CD4-positive, alpha-beta T cell treated with Interferon alpha-2 for 1 hour (primary cell): ENCODE measurements at places on chromosomes 16 and 17.

- DNase-seq = no peak
Observed at GRCh38 chr16:79845734-79846135, 245.2 kb upstream of the MAF start.

- DNase-seq = no peak
Observed at GRCh38 chr16:269061-269796, 6.5 kb downstream of the RGS11 start.

- no peak for DNase-seq
Observed at GRCh38 chr17:44707755-44708400, 587 bp upstream of the DBF4B start.

DNA sequence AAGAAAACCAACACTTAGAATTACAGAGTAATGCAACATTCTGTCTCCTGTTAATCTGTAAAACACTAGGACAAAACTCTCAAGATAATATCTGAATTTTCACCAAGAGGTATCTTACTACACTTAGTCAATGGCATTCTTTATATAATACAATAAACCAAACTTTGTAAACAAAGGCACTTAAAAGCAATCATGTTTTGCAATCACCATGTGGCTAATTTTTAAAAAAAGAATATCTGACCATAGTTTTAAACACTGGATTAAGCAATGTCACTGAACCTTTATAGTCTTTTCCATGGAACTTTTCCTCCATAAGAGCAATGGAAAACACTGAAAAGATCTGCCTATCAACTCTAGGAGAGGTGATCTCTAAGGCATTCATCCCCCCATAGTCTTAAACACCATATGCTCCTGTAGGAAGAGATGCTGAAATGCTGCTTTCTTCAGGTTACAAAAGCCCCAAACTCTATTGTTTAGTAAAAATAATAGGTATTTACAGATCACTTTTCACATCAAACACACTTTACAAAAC lies 144.2 kb upstream of the CORO6 start:
- DNase-seq = no peak

DNA sequence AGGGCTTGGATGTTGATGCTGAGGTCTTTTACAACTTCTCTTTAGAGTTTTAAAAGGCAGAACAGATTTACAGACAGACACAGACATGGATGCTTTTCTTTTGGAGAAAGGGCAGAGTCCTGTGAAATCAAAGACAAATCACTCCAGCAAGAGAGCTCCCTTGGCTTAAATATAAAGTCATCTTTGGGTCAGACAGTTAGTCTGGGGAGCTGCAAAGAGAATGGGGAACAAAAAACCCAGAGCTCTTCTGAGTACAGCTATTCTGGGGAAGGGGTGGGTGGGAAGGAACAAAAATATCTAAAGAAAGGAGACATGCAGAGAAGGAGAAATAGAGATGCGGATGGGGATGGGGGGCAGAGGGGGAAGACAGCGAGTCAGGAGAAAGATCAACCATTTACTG lies 266.6 kb downstream of the XYLT1 start:
- DNase-seq = no peak

DNA sequence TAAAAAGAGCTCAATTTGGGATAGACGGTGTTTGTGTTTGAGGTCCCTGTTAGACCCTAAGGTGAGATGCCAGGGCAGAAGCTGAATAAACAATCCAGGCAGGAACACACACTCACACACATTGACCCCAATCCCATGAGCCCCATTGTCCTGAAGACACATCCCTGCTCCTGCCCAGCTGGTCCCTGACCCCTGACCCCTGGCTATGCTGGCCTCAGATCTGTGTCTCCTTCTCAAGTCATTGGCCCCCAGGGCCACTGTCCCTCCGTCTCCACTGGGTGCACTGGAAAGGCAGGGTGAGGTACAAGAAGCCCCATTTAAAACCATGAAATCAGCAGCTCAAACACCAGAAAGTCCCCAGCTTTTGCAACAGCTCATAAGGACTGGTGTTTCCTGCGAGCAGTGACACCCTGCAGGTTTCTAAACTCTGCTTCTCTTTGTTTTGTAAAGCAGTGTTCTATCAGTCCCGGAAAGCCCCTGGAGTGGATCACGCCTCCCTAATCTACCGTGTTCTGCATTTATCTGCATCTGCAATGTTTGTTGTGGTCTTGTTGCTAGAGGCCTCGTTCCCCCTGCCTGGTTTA lies 18.0 kb upstream of the ASGR2 start:
- DNase-seq = peak; percentile 86

- no peak for DNase-seq
Observed at GRCh38 chr17:77408284-77408683, 267.5 kb downstream of the SEC14L1 start.

GRCh38 chr16:23952128-23952970 lies 116.6 kb downstream of the PRKCB start:
- no peak for DNase-seq

DNA sequence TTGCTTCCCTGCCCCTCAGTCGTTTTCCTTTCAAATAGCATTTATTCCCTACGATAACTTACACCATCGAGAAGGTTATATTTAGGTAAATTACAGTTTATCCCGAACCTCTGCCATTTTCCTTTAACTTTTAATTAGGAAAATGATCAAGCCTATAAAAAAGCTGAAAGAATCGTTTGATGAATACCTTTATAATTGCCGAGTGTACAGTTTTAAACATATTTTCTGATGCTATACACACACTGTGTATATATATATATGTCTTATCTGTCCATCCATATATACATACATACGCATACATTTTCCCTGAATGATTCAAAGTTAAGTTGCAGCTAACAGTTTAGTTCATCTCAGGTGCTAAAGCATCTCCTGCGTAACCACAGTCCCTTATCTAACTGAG lies 56.6 kb upstream of the CRISPLD2 start:
- no peak for DNase-seq

- DNase-seq = no peak
Observed at GRCh38 chr16:86975445-86975844, 341.7 kb downstream of the C16orf95 start.
